ENCODE measurements at places on chromosomes 2 and 18.

GRCh38 chr2:45438872-45439665 lies 172.0 kb downstream of the SRBD1 start:
- H3K36me3 ChIP-seq = peaks cover 3% of the 10 kb centered on the region
- H3K27me3 ChIP-seq = no peaks in the 10 kb centered on the region
- DNase-seq = no peak
- H3K27ac ChIP-seq = no peak overlapping the region
- H3K4me1 ChIP-seq = peaks cover 6% of the 10 kb centered on the region
- no peak overlapping the region for H3K4me3 ChIP-seq

GRCh38 chr2:68238955-68239822 lies 13.1 kb downstream of the PPP3R1 start:
- no peak for DNase-seq
- peaks cover 6% of the 10 kb centered on the region for H3K36me3 ChIP-seq
- no peaks in the 10 kb centered on the region for H3K27me3 ChIP-seq

GRCh38 chr2:164706522-164706921 lies 85.2 kb upstream of the GRB14 start:
- no peaks in the 10 kb centered on the region for H3K4me1 ChIP-seq
- no peak overlapping the region for H3K27ac ChIP-seq
- DNase-seq = no peak
- no peaks in the 10 kb centered on the region for H3K27me3 ChIP-seq
- H3K36me3 ChIP-seq = no peaks in the 10 kb centered on the region

- no peaks in the 10 kb centered on the region for H3K4me1 ChIP-seq
- no peak for DNase-seq
- peaks cover 3% of the 10 kb centered on the region for H3K27me3 ChIP-seq
- no peak overlapping the region for H3K4me3 ChIP-seq
- H3K36me3 ChIP-seq = no peaks in the 10 kb centered on the region
These were observed 50.3 kb downstream of the SH2D6 start for GRCh38 chr2:85468704-85469349.

DNA sequence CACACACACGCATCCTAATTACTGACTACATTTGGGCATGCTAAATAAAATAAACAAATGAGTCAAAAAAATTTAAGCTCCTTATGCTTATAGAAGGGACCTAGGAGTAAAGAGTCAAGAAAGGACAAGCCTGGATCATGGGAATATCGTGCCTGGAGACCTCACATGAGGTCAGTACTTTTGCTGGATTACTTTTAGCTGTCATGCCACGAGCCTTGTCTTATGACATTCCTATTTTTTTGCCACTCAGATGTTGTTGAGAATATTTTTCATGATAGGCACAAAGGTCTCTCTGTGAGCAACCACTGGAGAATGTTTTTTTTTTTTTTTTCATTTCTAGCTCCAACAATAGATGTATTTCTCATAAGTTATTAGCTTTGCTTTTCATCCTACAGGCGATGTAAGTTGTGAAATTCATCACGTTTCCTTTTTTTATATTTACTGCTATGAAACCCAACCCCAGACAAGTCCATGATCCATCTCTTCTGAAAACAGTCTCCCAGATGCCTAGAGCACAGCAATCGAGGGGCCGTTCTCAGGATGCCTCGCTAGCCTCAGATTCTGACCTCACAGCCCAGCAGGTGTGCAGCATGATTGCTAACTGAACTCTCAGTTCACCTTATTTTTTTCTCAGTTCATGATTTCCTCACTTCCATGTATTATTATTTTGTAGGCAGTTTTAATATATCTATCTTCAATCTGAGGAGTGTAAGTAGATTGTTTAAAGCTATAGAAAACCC lies 464.5 kb downstream of the IRS1 start:
- no peak overlapping the region for H3K27ac ChIP-seq
- H3K4me1 ChIP-seq = no peaks in the 10 kb centered on the region
- DNase-seq = no peak
- H3K27me3 ChIP-seq = peaks cover 12% of the 10 kb centered on the region
- H3K36me3 ChIP-seq = no peaks in the 10 kb centered on the region

DNA sequence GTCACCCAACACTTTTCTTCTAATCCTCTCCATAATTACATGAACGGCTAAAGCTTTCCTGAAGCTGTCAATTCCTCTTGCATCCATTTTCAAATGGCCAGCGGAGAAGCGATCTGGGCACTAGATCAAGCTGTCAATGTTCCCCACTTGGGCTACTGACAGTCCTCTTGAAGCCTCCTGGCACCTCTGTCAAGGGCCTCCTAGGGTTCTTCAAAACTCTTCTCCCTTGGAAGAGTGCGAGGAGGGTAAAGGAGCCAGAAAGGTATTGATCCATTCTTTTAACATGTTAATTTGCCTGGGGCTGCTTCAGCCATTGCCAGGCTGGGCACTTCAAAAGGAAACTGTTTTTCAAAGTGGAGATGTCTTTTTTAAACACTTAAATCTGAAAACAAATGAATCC lies 19.8 kb downstream of the EPHA4 start:
- no peak for DNase-seq
- no peak overlapping the region for H3K4me3 ChIP-seq
- H3K4me1 ChIP-seq = peaks cover 26% of the 10 kb centered on the region
- peaks cover 1% of the 10 kb centered on the region for H3K36me3 ChIP-seq
- H3K27ac ChIP-seq = no peak overlapping the region

- no peaks in the 10 kb centered on the region for H3K27me3 ChIP-seq
- H3K36me3 ChIP-seq = no peaks in the 10 kb centered on the region
- no peaks in the 10 kb centered on the region for H3K4me1 ChIP-seq
- no peak overlapping the region for H3K4me3 ChIP-seq
- no peak for DNase-seq
- H3K27ac ChIP-seq = no peak overlapping the region
These were observed 15.7 kb downstream of the COL5A2 start for GRCh38 chr2:189163889-189164288.

- no peak overlapping the region for H3K27ac ChIP-seq
- H3K36me3 ChIP-seq = peaks cover 1% of the 10 kb centered on the region
- DNase-seq = no peak
- no peaks in the 10 kb centered on the region for H3K27me3 ChIP-seq
These were observed 225.3 kb upstream of the THUMPD2 start for GRCh38 chr2:40004336-40004735.

GRCh38 chr2:119488245-119489214 lies 35.8 kb downstream of the SCTR start:
- H3K36me3 ChIP-seq = no peaks in the 10 kb centered on the region
- no peaks in the 10 kb centered on the region for H3K27me3 ChIP-seq
- H3K27ac ChIP-seq = no peak overlapping the region
- H3K4me1 ChIP-seq = no peaks in the 10 kb centered on the region

- H3K4me1 ChIP-seq = peaks cover 5% of the 10 kb centered on the region
- peaks cover 3% of the 10 kb centered on the region for H3K27me3 ChIP-seq
- no peak overlapping the region for H3K4me3 ChIP-seq
- no peak overlapping the region for H3K27ac ChIP-seq
These were observed 62.5 kb upstream of the ACVR2A start for GRCh38 chr2:147782141-147782930.

GRCh38 chr18:22987547-22988189 lies 54.5 kb downstream of the RBBP8 start:
- no peak overlapping the region for H3K4me3 ChIP-seq
- H3K27ac ChIP-seq = no peak overlapping the region
- H3K27me3 ChIP-seq = no peaks in the 10 kb centered on the region
- no peaks in the 10 kb centered on the region for H3K4me1 ChIP-seq
- H3K36me3 ChIP-seq = peaks cover 25% of the 10 kb centered on the region
- DNase-seq = no peak

DNA sequence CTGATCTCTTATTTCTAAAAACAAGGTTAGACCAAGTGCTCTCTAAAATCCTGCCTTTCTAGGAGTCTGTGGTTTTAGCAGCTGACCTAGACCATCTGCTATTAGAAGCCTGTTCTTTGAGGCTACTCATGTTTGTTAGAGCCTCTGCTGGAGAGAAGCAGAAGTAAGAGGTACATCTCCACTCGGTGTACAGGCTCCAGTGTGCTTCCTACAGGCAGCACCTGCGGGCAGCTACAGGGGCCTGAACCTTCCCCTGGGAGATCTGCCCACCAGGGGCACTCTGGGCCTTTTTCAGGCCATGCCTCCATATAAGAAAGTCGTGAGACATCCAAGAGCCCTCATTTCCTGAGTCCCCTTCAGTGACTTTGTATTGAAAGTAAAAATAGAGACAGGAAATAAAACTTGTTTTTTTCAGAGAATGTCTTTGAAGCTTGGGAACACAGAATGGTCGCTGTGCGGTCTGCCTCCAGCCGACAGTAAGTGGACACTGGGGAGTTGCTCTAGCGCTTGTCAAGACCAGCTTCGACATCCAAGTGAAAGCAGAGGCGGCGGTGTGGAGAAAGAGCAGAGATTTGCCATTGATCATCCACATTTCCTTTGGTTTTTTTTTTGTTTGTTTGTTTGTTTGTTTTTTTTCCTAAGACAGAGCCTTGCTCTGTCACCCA lies 31.7 kb downstream of the ONECUT2 start:
- H3K4me3 ChIP-seq = no peak overlapping the region
- H3K27me3 ChIP-seq = no peaks in the 10 kb centered on the region
- no peak for DNase-seq
- no peaks in the 10 kb centered on the region for H3K4me1 ChIP-seq
- H3K36me3 ChIP-seq = no peaks in the 10 kb centered on the region

DNA sequence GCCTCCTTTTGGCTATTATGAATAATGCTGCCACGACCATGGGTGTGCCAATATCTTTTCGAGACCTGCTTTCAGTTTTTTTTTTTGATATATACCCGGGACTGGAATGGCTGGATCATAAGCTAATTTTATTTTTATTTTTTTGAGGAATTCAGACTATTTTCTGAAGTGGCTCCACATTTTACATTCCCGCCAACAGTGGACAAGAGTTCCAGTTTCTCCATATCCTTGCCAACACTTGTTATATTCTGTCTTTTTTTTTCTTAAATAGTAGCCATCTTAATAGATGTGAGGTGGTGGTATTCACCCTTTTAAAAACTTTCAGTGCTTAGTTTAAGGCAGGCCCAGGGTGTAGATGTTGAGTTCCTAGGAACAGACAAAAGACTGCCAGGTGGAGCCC lies 11.8 kb downstream of the LPIN1 start:
- H3K27me3 ChIP-seq = no peaks in the 10 kb centered on the region
- H3K27ac ChIP-seq = peak overlapping the region; percentile 93
- H3K4me1 ChIP-seq = peaks cover 79% of the 10 kb centered on the region
- no peak for DNase-seq

- no peaks in the 10 kb centered on the region for H3K4me1 ChIP-seq
- H3K27ac ChIP-seq = no peak overlapping the region
- H3K27me3 ChIP-seq = no peaks in the 10 kb centered on the region
- DNase-seq = no peak
These were observed 630.7 kb downstream of the DCC start for GRCh38 chr18:52970686-52971085.

DNA sequence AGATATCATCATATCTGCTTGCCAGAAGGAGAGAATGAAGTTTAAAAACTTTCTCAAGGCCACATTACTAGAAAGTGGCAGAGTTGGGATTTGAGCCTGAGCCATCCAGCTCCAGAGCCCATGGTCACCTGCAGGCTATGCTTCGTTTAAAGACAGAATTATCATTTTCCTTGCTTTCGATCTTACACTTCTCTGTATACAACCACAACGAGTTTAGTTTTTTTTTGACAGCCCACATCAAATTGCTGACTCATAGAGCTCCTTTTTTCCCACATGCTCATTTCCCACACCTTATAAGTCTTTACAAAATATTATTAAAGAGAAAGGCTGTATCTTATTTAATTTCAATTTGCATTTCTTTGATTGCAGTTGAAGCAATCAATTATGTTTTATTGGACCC lies 6.5 kb downstream of the PLEK start:
- peaks cover 17% of the 10 kb centered on the region for H3K4me1 ChIP-seq
- peak overlapping the region; percentile 21 for H3K4me3 ChIP-seq
- H3K36me3 ChIP-seq = peaks cover 5% of the 10 kb centered on the region

DNA sequence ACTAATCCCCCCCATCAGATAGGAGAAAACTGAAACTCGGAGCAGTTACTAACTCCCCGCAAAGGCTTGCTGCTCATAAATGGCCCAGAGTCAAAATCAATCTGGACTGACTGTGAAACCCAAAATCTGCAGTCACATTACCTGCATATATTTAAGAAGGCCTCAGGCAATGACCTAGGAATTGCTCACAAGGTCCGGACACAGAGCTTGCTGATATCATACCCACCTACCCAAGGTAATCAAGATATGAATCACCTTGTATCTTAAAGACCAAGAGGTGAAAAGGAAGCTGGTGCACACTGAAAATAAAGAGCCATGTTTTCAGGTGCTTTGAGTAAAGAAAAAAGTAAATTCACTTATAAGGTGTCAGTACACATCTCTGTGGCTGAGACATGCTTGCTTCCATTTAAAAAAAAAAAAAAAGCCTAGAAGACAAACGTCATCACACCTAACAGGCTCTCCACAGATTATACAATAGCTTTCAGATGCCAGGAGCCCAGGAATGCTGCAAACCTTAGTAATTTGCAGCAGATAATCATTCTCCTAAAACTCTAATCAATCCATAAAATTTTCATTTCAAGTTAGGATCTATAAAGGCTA lies 195.4 kb downstream of the ZEB2 start:
- peak overlapping the region; percentile 72 for H3K4me3 ChIP-seq
- peaks cover 30% of the 10 kb centered on the region for H3K36me3 ChIP-seq
- no peak for DNase-seq
- H3K27me3 ChIP-seq = no peaks in the 10 kb centered on the region
- H3K27ac ChIP-seq = peak overlapping the region; percentile 97

DNA sequence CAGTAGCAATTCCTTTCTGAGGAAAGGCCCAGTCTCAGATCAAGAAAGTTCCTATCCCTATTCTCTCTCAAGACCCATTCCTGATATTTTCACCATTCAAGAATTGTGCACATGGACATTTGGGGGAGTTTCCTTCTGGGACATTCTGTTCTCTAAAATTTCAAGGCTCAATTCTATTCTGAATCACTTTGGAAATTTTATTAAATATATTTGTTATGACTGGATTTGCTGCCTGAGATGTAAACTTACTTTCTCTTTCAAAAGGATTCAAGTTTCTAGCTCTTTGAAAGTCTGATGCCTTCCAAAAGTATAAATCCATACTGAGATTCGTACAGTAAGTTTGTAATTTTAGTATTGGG lies 55.3 kb upstream of the STK17B start:
- H3K4me3 ChIP-seq = no peak overlapping the region
- peaks cover 10% of the 10 kb centered on the region for H3K36me3 ChIP-seq
- H3K27ac ChIP-seq = no peak overlapping the region
- DNase-seq = no peak
- H3K4me1 ChIP-seq = peaks cover 76% of the 10 kb centered on the region

- H3K27ac ChIP-seq = no peak overlapping the region
- no peak for DNase-seq
- H3K4me3 ChIP-seq = no peak overlapping the region
- no peaks in the 10 kb centered on the region for H3K27me3 ChIP-seq
These were observed 386.5 kb upstream of the DCC start for GRCh38 chr18:51953521-51953920.

DNA sequence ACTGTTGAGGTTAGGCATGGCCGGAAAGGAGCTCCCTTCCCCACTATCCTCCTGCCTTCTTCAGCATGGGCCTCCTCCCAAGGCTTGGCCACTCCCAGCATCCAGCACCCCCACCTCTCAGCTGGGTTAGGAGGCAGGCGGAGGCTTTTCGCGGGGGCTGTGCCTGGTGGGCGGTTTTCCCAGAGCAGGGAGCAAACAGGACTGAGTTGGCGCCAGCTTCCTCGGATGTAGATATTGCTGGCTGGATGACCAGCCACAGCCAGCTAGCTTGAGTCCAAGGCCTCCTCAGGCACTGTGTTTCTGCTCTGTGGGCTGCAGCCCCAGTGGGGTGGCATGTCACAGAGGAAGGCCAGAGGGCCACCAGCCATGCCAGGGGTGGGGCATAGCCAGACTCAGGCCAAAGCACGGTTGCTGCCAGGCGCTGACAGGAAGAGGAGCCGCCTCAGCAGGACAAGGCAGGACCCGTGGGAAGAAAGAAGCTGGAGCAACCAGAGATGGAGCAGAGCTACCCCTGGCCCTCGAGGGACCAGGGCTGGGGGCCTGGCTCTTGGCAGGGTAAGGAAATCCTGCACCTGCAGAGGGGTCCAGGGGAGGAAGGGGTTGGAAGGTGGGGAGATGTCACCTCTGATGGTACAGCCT lies at the start of gene TCF23:
TCF23 (plus strand) TSS at position 204 of the 639 bp plus-strand sequence; CDS start at position 334, 130 bp downstream.
- no peak for DNase-seq
- no peak within 1 kb of the TSS for H3K4me3 ChIP-seq
- H3K36me3 ChIP-seq = no peaks in the 10 kb centered on the region
- peaks cover 12% of the 10 kb centered on the region for H3K27me3 ChIP-seq
- H3K4me1 ChIP-seq = no peaks in the 10 kb centered on the region

Data from activated T-helper 1 cell treated with anti-CD3 and anti-CD28 coated beads, Interleukin-12 subunit alpha, Interleukin-12 subunit beta, Interleukin-2, Interleukin-4 antibody, amounts not matched to agents 30 ng/mL and 10 ng/mL and 1 ng/mL, durations not matched to agents 14 hours and 24 hours and 36 hours (primary cell).